ENCODE measurements at places on chromosomes 3 and 15.

GRCh38 chr3:40869939-40870338, 329.4 kb upstream of the CTNNB1 start:
- DNase-seq, result no peak

- DNase-seq, result no peak
Observed at GRCh38 chr3:16050641-16051467, 123.6 kb upstream of the GALNT15 start.

DNA sequence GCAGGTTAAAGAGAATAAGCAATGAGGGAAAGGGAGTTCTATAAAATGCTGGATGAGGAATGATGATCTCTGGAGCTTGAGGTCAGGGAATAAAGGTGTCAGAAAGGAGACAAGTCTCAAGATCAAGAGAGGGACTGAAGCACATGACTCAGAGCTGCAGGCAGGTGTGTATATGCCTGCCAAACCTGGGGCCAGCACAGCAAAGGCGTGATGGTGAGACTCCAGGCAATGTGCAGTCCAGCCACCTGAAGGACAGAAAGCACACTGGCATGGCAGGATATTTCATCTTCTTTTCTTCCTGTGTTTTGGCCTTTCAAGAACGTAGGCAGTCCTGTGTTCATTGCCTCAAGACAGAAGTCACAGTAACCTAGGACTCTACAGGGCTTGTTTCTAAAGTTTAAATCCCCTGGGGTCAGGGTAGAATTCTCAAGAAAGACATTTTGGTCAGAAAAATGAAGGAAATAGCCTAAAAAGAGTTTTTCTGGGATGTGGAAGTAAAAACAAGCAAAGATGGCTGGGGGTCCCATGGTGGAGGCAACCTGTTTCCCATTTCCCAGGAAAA, 55.5 kb upstream of the TOPAZ1 start:
- no peak for DNase-seq

DNA sequence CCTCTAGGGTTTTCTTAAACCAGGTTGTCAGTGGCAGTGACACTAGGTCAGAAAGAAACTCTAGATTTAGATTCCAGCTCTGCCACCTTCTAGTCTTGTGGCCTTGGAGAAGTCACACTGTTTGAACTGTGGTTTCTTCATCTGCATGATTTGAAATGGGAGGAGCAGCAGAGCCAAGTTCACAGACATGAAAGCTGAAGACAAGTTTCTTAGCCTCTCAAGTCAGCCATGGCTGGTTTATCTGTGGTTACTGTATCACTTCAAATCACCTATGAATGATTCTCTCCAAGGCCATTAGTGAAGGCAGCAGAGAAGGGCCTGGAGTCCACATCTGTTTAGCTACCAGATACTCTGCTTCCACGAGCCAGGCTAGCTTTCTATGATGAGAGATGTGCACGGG, 15.6 kb downstream of the CLEC3B start:
- DNase-seq, result no peak

GRCh38 chr3:172461530-172462138, 13.4 kb upstream of the GHSR start:
- DNase-seq, result peak; percentile 50

DNA sequence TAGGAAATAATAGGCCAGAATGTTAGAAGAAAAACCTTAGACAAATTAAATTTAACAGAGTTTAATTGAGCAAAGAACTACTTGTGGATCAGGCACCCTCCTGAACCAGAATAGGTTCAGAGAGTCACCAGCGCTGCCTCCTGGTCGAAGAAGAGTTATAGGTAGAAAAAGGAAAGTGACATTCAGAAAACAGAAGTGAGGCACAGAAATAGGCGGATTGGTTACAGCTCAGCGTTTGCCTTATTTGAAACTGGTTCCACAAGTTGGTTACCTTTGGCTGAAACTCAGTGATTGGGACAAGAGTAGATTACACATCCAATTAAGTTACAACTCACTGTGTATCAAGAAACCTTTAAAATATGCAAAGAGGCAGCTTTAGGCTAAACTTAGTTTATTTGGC, 4.4 kb downstream of the AADAC start:
- DNase-seq, result no peak

DNA sequence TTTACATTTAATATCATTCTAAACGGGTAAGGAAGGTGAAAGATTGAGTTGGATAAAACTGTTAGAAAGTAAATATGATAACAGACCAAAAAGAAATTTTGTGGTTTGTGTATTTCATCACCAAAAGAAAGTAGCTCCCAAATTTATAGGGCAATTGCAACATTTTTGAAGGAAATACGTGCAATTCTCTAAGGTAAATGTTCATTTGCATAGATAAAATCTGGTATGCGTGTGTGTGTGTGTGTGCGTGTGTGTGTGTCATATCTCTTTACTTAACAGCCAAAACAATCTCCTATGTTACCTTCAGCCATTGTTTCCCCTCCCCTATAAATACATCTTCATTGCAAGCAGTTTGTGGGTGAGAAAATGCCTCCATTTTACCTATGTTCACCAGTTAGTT, 208.4 kb downstream of the TNIK start:
- no peak for DNase-seq

DNA sequence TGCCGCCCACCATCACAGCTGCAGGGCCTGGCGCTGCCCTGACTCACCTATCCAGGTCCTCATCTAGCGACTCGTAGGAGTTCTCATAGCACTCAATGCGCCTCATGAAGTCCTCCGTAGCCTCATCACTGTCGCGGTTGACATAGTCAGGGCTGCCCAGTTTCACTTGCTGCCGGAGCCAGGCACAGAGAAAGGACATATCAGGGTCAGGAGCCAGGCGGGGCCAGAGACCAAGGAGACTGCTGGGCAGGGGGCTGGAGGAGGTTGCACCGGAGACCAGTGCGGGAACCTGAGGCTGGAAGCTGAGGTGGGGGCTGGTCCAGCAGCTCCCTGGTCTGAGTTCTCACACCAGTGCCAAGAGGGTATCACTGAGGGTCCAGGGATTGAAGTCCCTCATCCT, 18.2 kb downstream of the PFKFB4 start:
- DNase-seq, result no peak

- no peak for DNase-seq
Observed at GRCh38 chr15:99963976-99964375, 230.7 kb upstream of the LYSMD4 start.

DNA sequence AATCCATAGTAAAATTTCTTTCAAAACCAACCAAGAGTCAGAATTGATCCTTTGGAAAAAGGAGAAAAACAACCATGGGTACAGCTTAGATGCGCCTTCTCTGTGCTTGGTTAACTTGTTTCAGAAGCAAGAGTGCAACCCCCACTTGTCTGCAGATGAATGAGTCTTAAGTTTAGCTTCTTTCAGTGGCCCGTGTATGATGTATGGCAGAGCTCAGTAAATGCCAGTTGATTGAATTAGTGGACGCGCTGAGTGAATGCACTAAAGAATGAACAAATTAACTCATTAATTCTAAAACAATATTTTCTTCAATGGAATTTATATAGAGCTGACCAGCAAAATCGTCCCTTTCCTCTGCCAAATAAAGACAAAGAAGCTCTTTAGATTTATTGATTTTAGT, 67.0 kb upstream of the ARHGEF3 start:
- no peak for DNase-seq

GRCh38 chr15:58746174-58746573, 3.3 kb downstream of the ADAM10 start:
- no peak for DNase-seq

DNA sequence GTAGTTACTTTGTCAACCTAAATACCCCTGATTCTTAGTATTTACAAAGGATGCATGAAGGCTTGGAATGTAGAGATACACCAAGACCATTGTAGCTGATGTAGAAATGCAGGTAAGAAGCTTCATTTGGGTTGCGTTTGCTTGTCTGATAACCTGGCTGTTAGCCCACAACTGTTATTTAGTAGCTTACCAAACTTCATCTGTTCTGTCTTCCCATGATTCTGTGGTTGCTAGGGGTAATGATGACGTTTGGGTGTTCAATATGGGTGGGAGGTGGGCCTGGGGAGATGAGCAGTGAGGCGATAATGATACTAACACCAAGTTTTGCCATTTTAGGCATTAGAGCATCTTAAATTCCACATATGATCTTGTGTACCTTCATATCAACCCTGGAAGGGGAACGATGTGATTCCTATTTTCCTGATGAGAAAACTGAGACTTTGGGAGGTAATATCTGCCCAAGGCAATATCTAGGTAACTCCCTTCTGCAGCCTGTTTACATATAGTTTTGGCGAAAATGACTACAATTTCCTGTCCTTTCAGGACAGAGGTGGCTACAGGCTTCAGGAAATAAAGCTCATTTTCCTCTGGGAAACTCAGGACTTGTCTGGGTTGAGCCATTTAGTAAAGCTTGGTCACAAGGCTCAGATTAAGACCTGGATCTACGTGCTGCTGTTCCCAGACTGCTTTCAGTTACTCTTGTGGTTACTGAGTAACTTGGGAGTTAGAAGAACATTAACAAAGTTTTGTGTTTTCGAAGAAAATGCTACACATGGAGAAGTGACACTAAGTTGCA, 26.8 kb downstream of the FNDC3B start:
- DNase-seq, result peak; percentile 66

DNA sequence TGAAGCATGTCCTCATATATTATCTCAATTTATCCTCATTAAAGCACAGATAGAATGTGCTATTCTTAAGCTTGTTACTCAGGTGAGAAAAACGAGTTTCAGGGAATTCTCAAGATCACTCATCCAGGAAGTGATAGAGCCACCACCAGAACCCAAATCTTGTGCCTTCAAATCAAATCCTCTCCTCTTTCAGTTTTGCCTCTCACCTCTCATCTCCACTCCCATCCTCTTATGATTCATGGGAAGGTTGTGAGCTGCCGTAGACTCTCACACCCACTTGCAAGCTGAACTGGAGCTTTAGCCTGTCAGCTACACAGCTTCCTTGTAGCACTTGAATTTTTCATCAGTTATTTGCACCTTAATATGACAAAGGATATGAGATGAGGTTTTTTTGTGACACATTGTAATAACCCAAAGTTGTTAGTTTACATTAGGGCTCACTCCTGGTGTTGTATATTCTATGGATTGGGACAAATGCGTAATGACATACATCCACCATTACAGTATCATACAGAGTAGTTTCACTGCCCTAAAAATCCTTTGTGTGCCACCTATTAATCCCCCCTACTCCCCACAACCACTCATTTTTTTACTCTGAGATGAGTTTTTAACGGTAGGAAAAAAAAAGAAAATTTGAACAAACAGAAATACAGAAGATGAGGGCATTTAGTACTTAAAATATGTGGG, 25.7 kb downstream of the GPR15 start:
- DNase-seq, result no peak

- DNase-seq, result peak; percentile 44
Observed at GRCh38 chr3:40847551-40847992, 322.8 kb downstream of the ZNF621 start.

- DNase-seq, result peak; percentile 76
Observed at GRCh38 chr3:52128118-52128683, 26.0 kb downstream of the POC1A start.

- DNase-seq, result no peak
Observed at GRCh38 chr3:119145128-119145499, 851 bp upstream of the TEX55 start.

DNA sequence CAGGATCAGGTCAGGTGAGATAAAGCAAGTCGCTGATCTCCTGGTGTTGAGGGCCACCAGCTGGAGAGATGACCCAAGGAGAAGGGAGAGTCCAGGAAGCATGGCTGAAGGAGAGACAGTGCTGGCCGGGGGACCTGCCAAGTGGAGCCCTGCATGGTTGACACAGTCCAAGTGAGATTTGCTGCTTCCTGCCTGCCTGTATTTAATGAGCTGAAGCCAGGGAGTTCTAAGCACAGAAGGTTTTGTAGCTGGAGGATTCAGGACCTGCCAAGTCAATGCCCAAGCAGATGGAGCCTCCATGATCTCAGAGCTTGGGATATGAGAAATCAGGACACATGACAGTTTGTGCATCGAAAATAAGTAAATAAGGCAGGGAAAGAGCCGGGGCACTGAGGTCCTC, 125.6 kb downstream of the SRGAP3 start:
- DNase-seq, result no peak

GRCh38 chr3:134904241-134904771, 109.2 kb downstream of the EPHB1 start:
- DNase-seq, result no peak

- no peak for DNase-seq
Observed at GRCh38 chr3:41488501-41488900, 289.2 kb downstream of the CTNNB1 start.

DNA sequence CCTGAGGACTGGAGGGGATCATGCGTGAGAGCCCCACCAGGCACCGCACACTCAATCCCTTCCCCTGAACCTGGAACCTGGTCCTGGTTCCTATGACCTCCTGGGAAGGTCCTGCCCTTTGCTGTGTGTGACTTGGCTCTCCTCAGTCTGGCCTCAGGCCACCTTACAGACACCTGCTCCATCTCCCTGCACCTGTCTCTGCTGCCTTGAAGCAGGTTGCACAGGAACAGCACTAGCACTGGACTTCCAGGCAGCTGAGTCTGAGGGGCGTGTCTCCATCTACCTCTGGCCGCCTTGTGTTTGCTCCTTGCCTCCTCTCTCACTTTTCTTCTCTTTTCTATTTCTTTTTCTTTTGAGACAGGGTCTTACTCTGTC, 15.4 kb downstream of the PSTPIP1 start:
- DNase-seq, result no peak
